ENCODE measurements at places on chromosomes 6 and 20.

DNA sequence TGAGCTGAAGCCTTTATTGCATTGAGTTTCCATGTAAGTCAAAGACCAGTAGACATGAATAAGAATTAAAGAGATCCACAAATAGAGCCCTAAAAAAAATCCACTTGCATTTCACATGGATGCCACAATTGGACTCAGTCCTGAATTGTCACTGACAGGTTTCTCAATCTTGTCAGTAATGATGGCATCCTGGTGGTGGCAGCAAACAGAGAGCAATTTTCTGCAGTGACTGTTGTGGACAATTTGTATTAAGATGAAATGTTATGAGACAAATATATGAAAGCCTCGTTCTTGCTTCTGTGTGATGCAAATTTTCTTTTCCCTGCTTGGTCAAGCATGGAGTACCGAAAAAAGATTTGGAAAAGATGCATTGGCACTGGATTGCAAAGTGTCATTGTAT is 278.9 kb downstream of the SAMD5 start:
- DNase-seq: no peak

- no peak for DNase-seq
Observed at GRCh38 chr6:25434921-25435320, 155.7 kb downstream of the CARMIL1 start.

DNA sequence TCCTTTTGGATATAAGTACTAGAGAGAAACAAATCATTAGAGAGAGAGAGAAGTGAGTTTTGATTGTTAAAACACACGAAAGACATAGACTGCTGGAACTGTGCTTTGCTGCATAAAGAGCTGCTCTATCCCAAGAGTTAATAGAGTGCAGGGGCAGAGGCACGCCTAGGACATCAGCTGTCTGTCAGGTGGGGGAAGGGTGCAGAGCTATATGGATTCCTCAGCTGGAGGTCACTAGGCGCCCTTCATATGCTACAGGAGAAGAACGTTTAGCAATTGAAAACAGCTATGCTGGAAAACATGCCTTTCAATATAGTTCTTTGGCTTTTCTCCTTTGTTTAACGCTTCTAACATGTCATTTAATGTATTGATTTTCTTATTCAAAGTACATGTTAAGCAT is 169.0 kb upstream of the MCHR2 start:
- no peak for DNase-seq

GRCh38 chr6:142934106-142934505 is 10.9 kb downstream of the HIVEP2 start:
- DNase-seq: no peak

- DNase-seq: no peak
Observed at GRCh38 chr6:129141499-129141898, 258.6 kb downstream of the LAMA2 start.

DNA sequence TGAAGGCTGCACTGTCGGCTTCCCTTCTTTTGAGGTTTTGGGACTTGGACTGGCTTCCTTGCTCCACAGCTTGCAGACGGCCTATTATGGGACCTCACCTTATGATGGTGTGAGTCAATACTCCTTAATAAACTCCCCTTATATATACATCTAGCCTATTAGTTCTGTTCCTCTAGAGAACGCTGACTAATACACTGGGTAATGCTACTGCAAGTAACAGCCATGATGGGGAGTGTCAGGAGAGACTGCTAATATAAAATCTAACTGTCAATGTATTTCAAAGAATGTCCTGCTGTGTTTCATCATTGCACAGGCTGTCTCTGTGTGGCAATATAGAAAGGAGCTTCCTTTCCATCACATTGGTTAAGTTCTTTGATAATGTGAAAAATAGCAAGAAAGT is 57.7 kb upstream of the UST start:
- no peak for DNase-seq

GRCh38 chr20:7496394-7496991 is 443.8 kb downstream of the HAO1 start:
- no peak for DNase-seq

DNA sequence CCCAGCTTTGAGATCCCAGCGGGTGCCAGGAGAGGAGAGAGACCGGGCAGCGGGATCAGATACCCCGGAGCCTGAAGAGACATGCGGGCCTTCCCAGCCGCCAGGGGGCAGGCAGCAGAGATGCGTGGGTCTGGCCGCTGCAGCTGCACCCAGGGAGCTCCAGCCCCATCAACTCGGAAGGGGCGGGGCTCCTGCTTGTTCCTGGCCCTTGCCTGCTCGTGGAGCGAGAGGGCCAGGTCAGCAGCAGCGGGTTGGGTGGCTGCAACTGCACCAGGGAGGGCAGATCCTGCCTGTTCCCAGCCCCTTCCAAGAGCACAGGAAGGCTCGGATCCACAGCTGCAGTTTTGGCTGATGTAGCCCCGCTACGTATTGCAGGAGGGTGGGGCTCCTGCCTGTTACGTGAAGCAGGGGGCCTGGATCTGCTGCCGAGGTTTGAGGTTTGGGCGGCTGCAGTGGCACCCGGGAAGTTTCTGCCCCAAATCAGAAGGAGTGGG is 532.8 kb downstream of the RFPL4B start:
- no peak for DNase-seq

DNA sequence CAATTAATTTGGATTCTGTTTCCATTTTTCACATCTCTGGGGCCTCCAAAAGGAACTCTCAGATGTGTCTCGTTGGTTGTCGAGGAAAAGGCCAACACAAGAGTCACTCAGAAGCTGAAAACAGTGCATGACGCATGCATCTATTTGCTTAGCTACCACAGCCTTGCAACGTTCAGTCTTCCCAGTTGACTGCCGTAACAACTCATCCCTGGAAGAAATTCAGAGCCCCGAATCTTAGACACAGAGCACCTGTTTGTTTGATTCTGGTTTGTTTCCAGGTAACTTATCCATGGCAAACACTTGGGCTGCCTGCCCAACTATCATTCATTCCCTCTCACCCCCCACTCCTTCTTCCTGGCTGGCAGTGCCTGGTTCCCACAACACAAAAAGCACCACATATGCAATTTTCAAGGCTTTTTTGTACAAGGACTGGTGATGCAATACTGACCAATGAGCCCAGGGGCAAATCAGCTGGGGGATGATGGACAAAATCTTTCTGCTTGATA is 60.5 kb downstream of the ZMYND8 start:
- no peak for DNase-seq

GRCh38 chr6:153616506-153616905 is 422.5 kb upstream of the OPRM1 start:
- no peak for DNase-seq

DNA sequence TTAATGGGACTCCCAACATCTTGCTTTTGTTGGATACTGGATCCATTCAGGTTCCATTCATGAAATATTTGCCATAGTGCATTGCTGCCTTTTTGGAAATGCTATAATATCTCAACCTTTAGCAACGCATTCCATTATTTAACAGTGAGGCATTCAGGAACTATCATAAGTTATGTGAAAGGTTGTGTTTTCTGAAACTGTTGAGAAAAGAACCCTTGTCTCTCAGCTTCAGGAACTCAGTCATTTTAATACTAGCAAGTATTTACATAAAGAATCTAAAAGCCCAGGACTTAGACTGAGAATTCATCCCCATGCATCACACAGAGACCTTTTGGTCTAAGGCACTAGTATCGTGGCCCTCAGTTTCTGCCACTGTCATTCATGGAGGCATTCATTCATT is 24.9 kb upstream of the SASH1 start:
- no peak for DNase-seq

Measured in left lobe of liver (tissue), 2 donors.